ENCODE measurements at places on chromosomes 1 and 21.

DNA sequence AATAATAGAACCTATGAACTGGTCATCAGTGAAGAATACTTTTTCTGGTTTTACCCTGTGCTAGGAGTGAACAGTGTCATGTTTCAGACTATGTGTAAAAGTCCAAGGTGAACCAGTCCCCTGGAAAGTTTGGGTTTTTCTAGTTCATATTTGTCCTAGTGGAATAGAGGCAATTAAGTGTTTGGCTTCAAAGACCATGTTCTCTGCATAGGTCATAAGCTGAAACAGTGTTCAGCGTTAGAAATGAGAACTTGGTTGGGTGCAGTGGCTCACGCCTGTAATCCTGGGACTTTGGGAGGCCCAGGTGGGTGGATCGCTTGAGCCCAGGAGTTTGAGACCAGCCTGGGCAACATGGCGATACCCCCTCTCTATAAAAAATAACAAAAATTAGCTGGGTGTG, 77.5 kb downstream of the UCK2 start:
- no peak for DNase-seq

- DNase-seq: no peak
Measured at GRCh38 chr1:55179177-55179835, 35.9 kb downstream of the USP24 start.

GRCh38 chr1:151175041-151175741, 590 bp downstream of the TMOD4 start:
- DNase-seq: no peak

- no peak for DNase-seq
Measured at GRCh38 chr1:66166753-66167152, 367.2 kb upstream of the SGIP1 start.

DNA sequence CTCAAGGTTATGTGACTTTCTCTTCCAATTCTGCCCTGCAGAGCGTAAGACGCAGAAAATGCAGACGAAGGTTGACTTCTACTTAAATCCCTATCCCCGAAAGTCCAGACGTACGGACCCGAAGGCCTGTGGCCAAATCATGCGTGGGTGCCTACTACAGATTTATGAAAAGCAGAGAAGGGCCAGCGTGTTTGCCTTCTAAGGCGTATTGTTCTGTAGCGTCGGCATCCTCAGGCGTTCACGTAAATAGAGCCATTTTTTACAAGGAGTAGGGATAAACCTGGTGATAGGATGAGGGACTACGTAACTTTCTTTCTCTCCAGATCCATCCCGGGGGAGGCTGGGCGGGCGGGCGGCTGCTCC, 222 bp upstream of the GIPC2 start:
- DNase-seq: no peak

GRCh38 chr1:62317021-62317768, 2.0 kb downstream of the KANK4 start:
- no peak for DNase-seq

DNA sequence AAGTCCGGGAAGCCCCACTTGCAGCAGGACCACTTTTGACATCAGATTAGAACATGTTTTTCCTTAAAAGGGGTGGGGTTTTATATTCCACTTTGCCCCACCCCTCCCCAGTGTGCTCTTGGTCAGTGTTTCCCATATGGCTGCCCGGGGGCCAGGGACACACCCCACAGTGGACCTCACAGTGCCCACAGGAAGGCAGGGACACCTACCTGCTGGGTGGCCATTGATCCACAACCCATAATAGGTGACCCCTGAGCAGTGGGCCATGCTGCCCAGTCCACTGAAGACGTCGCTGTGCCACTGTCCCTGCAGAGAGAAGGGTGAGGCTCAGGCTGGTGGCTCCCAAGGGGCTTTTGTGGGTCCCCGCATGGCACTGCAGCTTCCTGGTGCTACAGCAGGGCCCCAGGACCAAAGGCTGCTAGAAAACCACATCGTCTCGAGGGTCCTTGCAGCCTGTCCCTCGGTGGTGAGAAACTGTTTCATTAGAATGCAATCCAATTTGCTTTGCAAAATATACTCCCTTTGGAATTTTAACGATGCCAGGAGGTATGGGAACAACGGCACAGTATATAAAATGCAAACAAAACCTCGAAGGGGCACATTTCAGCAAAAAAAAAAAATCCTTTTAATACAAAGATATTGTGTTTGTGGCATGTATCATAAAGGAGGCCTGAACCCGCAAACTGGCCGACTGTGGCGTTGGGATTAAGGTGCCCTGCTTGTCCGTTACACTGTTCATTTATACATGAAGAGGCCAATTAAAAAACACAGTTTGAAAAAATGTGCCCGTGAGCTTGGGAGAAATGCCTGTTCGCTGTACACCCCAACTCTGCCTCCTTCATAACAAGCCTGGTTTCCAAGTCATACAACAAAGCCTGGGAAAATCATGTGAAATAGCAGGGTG, 16.9 kb downstream of the MORN1 start:
- no peak for DNase-seq

GRCh38 chr21:25806060-25806459, 71.3 kb downstream of the GABPA start:
- DNase-seq: no peak

GRCh38 chr1:41175546-41175945, 66.6 kb downstream of the SCMH1 start:
- no peak for DNase-seq
